ENCODE measurements at places on chromosomes 7 and 10.

- DNase-seq, result no peak
These were observed 75.8 kb downstream of the LSMEM1 start for GRCh38 chr7:112556633-112557032.

DNA sequence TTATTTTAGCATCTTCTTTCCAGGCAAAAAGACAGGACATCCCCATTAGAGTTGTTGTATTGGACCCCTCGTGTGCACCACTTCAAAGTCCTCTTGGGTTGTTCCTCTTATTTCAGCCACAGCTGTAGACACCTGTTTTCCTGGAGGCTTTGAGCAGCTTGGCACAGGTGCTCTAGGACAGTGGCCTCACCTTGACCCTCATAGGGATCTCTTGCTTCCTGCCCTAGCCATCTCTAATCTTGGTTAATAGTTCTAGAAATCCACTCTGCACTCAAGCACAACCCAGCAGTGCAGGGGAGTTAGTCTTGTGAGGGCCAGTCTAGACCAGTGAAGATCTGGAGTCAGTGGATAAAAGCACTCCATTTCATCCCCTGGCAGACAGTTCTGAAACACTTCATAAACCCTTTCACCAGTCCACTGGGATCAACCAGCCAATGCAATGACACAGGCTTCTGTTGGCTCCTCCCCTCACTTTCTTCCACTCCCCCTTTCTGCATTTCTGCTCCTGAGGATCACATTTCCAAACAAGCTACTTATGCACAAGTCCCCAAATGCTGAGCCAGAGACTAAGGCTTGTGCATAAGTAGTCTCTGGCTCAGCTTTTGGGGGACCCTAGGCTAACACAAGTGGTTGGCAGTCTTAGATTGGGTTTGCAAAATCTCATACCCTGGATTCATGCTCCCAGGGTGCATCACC, 131.5 kb upstream of the LAMB4 start:
- DNase-seq, result no peak

GRCh38 chr10:77350711-77351119, 286.9 kb downstream of the KCNMA1 start:
- no peak for DNase-seq

GRCh38 chr10:110717781-110718589, 73.8 kb downstream of the RBM20 start:
- no peak for DNase-seq

GRCh38 chr7:139854803-139855497, 25.9 kb downstream of the TBXAS1 start:
- no peak for DNase-seq

GRCh38 chr10:10605551-10606081, 412.1 kb upstream of the CELF2 start:
- DNase-seq, result no peak

DNA sequence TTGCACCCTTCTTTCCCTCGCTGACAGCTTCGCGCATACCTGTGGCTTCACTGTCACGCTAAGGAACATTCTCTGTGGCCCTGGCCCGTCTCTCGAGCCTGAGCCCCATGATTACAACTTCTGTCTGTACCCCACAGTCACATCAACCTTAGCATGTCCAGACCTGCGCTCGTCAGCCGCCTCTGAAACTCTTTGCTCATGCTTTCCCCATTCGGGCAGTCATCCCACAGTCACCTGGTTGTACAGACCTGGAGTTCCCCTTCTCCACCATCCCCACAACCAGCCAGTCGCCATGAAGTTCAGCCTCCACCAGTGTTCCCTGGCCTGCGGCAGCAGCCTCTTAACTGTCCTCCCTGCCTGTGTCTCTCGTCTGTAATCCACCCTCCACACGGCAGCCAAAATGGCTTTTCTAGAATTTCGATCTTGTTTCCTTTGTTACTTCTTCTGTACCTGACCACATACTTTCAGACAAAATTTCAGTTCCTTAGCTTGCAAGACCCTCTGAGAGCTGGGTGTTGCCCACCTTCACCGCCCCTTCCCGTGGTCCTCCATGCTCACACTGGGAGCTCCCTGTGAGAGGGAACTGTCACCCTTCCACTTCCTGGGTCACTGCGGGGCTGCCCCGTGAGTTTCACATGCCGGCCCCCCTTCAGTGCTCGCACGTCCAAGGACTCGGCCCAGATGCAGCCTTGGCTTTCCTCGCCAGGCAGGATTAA, 229.2 kb downstream of the CELF2 start:
- no peak for DNase-seq

GRCh38 chr10:128896116-128896795, 570.8 kb upstream of the MGMT start:
- DNase-seq, result no peak

Data from cortex of kidney (tissue), 1 donor.